ENCODE measurements at places on chromosomes 3 and 15.

DNA sequence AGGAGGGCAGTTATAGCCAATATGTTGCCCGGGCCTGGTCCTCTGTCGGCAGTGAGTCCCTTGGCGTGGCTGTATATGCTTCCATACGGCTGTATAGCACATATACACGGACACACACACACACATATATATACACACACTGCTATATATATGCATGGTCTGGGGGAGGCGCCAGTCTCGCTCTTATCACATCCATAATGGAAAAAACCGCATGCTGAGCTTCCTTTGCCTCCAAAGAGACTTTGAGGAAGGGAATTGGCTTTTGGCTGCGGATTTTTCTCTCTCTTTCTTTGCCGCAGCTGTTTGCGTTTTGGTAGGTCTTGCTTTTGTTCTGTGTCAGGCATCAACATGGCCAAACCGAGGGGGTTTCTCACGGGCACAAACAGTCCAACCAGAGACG lies 11.3 kb upstream of the TMEM115 start:
- no peak for DNase-seq

- no peak for DNase-seq
Observed at GRCh38 chr3:109336291-109336861, 970 bp downstream of the DPPA4 start.

GRCh38 chr3:142818651-142819050 lies 70.2 kb downstream of the PCOLCE2 start:
- no peak for DNase-seq

DNA sequence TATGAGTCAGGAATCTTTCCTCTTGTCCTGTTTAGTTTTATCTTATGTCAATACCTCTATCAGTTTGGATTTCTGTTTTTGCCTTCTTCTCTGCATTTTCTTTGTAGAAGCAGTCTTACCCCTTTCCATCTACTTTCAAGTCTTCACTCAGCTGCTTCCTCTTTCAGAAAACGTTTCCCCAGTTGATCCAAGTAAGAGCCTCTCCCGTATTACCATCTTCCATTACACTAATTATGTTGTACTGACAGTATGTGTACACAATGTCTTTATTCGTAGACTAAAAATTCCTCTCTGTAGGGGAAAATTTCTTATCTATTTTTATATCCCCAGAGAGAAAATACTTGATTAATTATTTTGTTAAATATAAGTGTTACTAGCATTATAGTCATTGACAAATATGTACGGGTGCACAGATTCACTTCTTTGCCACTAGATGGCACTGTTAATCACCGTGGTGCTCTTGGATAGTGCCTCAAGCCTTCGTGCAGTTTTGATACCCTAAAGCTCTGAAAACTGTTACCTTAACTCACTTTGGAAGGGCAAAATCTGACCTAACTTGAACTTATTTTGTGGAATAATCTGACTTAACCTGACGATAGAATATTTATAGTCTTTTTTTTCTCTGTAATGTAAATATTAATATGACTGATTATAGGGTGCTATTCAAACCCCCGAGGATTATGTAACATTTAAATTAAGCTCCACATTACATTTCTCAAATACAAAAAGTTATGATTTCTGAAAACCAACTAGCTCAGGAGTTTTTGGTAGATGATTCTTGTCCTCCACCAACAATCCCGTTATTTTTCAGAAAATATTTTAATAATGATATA lies 74.2 kb upstream of the POU1F1 start:
- DNase-seq = no peak

DNA sequence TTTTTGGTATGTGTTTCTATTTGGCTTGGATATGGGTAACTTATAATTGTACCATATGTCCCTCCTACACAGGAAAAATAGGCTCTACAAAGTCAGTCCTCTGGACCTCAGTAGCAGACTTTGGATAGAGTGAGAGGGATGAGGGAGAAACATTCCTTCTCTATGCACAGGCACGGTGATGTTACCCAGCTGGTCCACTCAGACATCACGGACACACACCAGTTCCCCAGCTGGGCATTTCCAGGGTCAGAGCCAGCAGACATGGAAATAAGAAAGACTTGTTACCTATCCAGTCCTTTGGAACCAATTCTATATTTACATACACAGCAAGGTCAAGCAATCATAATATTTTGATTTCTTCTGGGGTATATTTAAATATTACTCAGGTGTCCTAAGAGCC lies 433.1 kb upstream of the KCNMB2 start:
- DNase-seq = no peak

DNA sequence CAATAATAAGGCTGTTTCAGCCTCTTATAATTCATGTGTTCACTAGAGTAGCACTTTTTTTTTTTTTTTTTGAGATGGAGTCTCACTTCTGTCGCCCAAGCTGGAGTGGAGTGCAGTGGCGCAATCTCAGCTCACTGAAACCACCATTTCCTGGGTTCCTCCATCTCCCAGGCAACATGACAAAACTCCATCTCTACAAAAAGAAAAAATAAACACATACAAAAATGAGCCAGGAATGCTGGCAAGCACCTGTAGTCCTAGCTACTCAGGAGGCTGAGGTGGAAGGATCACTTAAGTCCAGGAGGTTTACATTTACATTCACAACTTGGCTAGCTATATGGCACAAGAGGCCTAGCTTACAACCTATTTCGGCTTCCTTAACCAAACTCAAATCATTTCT lies 6.8 kb downstream of the USP4 start:
- no peak for DNase-seq

GRCh38 chr15:70140025-70140542 lies 42.4 kb upstream of the TLE3 start:
- no peak for DNase-seq

DNA sequence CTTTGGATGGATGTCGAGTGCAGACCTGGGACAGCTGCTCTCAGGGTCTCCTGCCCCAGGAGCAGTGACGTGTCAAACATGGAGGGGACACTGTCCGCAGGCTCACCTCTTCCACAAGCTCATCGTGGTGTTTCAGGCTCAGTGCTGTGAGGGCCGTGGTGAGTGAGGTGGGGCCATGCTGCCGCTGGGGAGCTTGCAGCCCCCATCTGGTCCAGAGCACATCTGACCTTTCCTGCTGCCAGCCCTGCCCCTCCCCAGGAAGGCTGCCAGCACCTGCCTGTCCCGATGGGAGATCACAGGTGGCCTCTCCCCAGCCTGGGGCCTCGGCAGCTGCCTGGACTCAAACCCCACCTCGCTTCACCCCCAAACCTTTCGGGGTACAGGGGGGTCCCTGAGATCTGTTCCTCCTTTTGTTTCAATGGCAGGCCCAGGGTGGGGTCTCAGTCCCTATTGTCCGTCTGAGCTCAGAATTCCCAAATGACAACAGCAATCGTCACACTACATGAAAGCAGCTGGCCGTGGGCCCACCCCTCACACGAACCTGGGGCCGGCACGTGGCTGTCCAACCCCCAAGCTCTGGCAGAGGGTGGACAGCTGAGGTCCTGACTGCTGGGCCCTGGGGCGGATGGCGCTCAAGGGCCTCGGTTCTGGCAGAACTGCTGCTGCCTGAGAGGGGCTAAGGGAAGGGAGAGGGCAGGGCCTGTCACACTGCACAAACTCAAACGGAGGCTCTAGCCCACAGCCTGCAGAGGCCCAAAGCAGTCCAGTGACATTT lies 65.0 kb upstream of the RPL32 start:
- no peak for DNase-seq

GRCh38 chr15:99333413-99333812 lies 82.1 kb downstream of the LRRC28 start:
- DNase-seq = no peak

GRCh38 chr15:82810890-82811426 lies 1.5 kb downstream of the WHAMM start:
- DNase-seq = peak; percentile 60

- no peak for DNase-seq
Observed at GRCh38 chr15:83685916-83686332, 32.0 kb downstream of the ADAMTSL3 start.

GRCh38 chr3:109532257-109533216 lies 195.2 kb upstream of the DPPA4 start:
- peak; percentile 21 for DNase-seq

GRCh38 chr15:60898896-60899295 lies 330.2 kb downstream of the RORA start:
- DNase-seq = no peak

- DNase-seq = no peak
Observed at GRCh38 chr15:66620744-66621344, 55.0 kb upstream of the LCTL start.

DNA sequence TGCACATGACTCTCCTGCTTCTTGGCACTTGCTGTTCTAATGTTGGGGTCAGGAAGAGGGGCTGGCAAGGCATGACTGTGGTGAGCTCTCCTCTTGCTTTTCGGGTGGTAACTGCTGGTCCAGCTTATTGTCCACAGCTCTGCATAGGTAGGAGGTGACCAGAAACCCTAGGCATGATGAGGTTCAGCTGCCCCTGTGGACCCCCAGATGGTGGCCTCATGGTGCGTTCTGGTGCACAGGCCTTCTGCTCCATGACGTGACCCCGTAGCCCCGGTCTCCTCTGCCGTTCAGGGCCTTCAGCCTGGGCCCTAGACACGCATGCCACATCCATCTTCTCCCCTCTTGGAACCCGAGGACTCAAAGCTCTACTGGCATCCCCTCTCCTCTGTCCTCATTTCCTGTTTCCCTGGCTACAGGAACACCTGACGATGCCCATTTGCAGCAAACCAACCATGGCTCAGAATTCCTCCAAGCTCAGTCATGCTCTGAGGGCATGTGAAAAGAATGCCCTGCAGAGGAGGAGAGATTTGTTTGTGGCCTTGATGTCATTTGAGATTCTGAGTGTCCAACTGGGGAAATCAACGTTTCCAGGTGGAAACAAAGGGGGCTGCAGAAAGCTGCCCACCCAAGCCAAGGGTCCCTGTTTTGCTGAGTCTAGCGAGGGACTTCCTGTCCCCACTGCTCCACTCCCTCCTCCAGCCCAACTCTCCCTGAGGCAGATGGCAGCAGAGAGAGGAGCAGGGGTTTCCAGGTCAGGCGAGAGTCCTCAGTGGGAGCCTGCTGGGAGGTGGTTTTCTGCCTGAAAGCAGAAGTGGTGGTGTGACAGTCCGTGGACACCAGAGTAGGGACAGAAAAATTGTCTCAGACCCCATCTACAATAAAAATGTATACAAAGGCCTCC lies 198.7 kb upstream of the LYSMD4 start:
- DNase-seq = no peak

DNA sequence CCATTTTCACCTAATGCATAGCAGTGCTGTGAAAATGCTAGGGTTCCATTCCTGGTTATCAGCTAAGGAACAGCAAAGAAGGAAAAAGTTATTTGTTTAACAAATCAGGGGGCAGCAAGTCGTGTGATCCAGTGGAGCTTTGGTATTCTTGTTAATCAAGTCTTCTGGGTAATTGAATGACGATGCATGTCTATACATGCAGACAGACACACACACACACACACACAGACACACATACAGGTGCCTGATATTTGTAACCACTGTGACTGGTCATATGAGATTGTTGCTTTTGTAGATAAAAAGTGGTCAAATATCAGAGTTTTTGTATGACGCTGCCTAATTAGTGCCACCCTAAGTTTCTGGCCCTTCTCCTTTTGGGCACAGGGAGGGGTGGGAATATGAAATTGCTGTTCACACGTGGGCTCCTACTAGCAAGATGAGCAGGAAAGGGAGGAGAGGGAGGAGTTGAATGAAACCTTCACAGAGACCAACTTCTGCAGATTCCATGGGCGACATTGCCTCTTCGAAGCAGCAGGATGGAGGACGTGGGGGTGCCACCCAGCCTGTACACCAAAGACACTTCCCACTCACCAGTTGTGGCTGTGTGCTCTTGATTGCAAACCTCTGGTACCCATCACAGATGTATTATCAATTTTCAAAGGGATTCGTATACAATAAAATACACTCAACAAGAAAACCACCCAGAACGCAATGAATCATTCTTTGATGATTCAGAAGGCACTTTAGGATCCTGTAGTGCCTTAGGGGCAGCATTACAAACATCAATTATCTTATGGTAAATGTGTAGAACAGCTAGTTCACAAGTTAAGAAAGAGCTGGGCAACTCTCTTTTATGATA lies 281.9 kb upstream of the ICE2 start:
- no peak for DNase-seq

DNA sequence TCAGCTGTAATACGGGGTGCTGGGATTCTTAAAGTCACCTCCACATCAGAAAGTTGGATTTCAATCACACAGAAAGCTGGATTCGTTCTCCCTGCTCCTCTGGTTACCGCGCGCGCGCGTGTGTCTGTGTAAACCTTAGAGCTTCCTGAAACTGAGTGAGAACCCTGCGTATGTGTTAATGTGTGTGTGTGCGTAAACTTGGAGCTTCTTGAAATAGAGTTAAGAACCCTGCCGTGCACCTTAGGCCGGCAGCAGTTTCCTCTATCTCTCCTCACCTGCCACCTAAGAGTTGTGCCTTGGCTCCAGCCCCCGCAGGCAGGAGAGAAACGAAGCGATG lies 531 bp downstream of the LZTFL1 start:
- no peak for DNase-seq

DNA sequence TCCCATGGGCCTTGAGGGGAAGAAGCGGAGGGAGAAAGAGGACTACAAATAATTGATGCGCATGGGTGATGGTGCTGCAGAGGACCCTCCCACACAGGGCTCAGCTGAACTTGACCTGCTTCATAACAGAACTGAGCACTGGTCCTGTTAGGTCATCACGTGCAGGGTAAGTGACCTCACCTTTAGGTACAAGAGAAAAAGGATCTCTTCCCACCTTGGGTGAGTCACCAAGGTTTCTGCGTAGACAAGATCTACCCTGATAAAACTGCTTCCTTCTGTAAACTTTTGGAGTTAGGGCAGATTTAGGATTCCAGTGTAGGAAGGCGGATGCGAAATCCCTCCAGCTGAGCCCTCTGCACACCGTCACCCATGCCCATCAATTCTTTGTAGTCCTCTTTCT lies 67.1 kb downstream of the FEM1B start:
- DNase-seq = no peak

GRCh38 chr3:55339819-55340218 lies 147.3 kb downstream of the WNT5A start:
- DNase-seq = no peak

GRCh38 chr3:12750223-12750622 lies 8.8 kb downstream of the TMEM40 start:
- no peak for DNase-seq

DNA sequence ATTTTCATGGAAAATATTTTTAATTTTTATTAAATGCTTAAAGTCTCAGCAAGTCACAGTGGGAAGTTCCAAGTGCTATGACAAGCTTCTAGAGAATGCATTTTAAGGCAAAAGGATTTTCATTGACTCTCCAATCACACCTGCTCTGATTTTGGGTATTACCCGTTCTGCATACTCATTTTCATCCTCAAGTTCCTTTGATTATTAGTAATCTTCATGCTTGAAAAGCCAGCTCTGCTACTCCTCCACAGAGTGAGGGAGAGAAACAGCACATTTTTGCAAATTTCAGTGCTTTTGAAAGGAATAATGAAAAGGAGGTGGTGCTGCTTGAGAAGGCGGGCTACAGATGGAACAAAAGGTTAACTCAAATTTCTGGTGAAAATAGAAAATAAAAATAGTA lies 450.7 kb downstream of the NSUN3 start:
- DNase-seq = no peak

- DNase-seq = no peak
Observed at GRCh38 chr15:22980189-22981050, at the start of gene CYFIP1. Gene CYFIP1 (minus strand): TSS chr15:22980368. CDS start chr15:22947285, 33,083 bp downstream.

Measured in activated CD4-positive, alpha-beta T cell treated with anti-CD3 and anti-CD28 coated beads, Interleukin-2, amount 50 U/mL, for 24 hours (primary cell).